CD4-positive, alpha-beta T cell treated with Interleukin-4 for 4 hours (primary cell): ENCODE measurements at places on chromosomes 4 and X.

DNA sequence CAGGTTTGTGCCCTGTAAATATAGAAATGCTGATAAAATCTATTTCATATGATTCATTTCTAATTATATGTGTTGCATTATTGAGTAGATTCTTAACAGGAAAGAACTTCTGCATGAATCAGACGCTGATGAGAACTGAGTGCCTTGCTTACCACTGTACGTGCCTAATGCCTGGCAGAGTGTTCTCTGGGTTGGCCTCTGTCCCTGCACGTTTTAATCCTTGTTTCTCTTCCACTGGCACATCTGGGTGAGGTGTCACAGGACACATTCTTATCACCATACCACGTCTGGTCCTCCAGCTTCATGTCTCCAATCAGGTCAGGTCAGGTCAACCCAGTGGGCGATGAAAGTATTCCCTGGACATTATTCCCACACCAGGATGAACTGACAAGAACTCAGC is 53.6 kb downstream of the KLF3 start:
- no peak for DNase-seq

DNA sequence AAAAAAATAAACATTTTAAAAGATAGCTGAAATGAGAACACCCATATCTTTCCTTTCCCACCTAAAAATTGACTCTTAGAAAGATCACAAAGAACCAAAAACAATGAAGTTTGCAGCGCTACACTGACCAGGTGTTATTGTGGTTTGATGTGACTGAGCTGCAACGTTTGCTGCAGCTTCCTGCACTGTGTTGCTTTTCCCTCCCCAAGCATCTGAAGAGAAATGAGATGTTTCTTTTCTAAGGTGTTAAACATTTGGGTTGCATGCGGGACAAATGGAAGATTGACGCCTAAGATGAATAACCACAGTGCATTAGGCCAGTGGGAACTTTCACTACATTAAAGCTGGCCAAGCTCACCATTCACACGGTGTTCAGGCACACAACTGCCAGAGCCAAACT is 8.9 kb downstream of the LEF1 start:
- no peak for DNase-seq

GRCh38 chr4:87575408-87575807 is 32.9 kb upstream of the DSPP start:
- no peak for DNase-seq

DNA sequence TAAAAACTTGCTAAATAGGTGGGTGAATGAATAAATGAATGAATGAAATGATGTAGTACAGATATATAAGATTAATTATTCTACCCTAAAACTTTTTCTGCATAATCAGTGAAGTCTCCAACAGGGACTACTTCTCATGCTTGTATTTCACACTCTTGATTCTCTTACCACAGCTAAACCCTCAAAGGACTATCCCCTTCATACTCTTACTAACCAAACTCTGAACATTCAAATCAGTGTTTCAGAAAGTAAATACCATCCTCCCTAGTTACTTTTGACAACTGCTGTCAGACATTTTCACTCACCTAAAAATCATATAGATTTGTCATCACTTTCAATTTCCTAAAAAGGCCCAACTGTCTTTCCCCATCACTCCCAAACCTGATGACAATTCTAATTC is 234.3 kb upstream of the HHIP start:
- no peak for DNase-seq
